ENCODE measurements at places on chromosomes 1 and 21.

DNA sequence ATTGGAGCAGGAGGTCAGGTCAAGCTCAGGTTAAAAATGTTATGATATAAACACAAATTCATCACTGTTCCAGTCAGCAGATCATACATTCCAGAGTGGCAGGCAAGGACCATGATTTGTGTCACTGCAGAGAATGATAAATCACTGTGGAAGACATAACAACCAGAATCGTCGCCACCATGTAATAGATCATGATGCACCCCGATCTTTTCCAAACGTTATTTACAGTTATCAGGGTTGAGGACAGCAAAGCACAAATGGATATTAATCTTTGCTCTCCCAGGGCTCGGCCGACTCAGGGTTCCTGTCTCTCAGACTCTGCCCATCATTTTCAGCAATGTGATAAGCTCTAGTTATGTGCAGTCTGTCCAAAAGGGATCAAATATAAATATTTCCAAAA, 122.7 kb downstream of the ZBTB18 start:
- no peak for DNase-seq

DNA sequence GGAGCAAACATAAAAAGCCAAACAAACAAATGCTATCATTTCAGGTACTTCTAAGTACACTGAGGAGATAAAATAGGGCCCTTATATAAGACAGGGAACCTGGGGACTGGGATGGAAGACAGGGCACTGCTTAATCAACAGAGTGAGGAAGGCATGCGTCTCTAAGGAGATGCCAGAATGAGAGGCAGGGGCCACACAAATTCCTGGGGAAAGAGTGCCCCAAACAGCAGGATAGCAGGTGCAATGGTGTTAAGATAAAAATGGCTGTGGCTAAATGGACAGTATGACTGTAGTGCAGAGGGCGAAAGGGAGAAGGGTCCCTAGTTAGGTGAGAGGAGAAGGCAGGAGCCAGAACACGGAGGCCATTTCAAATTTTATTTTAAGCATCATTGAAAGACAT, 113.9 kb downstream of the ZBTB18 start:
- DNase-seq: no peak

DNA sequence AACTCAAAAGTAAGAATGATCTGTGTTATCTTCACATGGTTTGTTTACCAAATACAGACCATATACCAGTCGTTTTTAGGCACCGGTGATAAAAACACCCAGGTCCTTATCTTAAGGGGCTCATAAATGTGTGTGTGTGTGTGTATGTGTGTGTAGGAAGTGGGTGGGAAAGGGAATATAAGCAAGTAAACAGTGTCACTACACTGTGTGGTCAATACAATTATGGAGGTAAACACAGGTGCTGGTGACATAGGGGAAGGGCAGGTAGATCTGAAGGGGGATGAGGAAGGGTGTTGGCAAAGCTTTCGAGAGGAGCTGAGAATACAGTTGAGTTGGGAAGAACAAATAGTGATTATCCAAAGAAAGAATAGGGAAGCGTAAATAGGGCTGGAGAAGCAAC, 19.1 kb upstream of the MRPS6 start:
- no peak for DNase-seq

- no peak for DNase-seq
Observed at GRCh38 chr1:36783475-36783874, 250.8 kb downstream of the GRIK3 start.

DNA sequence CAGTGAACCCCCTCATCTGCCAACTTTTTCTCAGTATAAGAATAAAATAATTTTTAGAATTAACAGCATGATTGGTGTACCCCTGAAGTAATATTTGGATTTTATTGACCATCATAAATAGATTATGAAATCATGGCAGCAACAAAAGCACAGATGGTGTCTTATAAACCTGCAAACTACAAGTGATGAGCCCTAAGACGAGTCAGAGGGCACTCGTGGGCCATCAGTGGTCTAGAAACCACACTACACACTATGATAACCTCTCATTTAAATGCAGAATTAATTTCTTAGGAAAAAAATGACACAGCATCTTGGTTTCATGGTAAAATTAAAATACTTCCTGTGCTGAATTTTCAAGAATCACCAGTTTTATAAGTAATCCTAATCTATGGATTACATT, 312.4 kb downstream of the PTBP2 start:
- no peak for DNase-seq

DNA sequence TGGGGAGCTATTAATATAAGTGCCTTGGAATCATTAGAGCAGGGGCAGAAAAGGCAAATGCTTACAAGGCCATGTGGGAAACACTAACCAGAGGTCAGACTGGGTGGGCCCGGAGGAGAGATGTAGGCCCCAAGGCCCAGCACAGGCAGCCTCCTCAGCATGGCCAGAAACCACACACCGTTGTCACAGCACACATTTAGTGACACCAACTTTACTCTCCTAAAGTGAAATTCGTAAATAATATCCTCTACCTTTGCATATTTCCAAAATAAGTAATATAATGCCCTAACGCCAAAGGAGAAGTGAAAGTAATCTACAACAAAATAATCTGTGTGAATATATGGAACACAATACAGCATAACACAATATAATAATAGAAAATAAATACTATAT, 62.6 kb downstream of the KIF21B start:
- no peak for DNase-seq

- DNase-seq: no peak
Observed at GRCh38 chr1:201737352-201738060, 91.5 kb upstream of the IPO9 start.

DNA sequence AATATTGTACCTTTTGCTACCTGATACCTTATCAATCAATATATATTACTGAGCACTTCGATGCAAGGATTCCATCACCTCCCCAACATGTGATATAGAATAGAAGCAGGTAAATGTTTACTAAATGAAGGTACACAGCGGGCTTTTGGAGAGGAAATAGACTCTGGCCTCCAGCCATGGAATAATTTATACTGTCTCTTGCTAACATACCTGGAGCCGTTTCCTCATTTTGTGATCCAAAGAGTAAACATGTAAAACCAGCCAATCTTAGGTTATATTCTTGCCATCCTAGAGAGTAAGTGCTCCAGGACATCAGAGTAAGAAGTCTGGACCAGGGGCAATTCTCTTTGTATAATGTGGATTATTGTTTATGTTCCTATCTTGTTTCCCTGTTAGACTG, 39.4 kb downstream of the NDUFS5 start:
- DNase-seq: no peak

GRCh38 chr1:114512595-114513280, 1.7 kb upstream of the TRIM33 start:
- DNase-seq: no peak

DNA sequence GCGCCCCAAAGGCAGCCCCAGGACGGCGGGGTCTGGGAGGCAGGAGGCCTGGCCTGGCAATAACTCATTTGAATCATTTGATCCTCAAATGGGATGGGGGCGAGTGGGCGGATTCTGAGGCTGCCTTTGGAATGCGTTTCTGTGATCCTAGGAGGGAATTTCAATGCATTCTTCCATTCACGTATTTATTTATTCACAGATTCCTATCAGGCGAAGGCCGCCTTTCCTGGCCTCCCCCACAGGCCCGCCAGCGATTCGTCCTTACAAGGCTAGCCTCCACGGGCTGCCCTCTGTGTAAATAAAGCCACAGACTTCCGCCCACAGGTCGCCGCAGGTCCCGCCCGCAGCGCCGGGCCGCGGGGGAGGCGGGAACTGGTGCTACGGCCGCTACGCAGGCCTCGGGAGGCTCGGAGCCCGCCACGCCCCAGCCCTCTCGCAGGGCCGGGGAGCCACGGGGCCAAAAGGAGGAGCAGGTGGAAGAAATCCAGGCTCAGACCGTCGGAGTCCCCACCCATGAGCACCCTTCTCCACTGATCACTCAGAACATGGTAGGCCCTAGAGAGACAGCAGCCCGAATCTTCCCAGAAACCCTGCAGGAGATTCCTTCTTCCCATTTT, 31.3 kb upstream of the JUN start:
- DNase-seq: peak; percentile 87

DNA sequence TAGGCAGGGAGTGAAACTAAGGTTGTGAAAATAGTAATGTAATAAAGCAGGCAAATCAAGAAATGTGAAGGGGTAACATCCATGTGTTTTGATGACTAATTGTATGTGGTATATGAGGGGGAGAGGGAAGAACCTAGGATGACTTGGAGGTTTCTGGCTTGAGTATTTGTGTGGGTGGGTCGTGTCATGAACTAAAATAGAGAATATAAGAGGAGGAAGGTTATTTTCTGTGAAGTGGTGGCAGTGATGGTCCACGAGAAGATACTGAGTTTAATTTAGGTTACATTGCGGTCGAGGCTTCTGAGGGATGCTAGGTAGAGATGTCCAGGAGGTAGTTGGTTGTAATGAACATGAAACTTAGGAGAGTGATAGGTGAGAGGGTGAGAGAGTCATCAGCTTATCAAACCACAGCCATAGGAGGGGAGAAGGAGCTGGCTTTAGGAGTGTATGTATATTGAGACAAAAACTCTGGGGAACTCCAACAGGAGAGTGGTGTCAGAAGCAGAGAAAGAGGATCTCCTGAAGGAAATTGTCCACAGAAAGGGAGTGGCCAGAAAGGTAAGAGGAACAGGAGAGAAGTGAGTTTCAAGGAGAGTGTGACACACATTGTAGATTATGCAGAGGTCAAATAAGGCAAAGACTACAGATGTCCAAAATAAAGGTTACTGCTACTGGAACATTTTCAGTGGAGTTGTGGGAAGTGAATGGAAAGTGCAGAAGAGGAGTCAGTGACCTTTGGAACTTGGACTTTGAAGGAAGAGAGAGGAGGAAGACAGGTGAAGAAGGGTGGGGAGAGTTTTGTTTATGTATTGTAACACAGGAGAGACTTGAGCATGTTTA, 89.0 kb upstream of the MACF1 start:
- DNase-seq: no peak

GRCh38 chr1:53139951-53140361, 2.5 kb downstream of the SLC1A7 start:
- DNase-seq: no peak

DNA sequence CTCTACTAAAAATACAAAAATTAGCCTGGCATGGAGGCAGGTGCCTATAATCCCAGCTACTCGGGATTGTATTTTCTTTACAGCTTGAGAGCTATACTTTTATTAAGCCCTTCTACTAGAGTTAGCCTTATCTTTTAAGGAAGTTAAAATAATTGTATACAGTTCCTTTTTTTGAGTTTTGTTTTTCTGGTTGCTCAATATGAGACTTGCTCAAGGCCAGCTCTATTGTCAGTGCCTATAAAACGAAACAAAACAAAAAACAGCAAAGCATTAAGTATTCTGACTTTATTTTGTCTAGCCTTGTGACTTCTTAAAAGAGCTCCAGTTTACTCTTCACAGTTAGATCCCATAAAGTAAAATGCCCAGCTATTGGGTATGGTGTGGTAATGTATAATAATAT, 17.2 kb downstream of the PKN2 start:
- DNase-seq: no peak

GRCh38 chr1:25620211-25620610, 3.6 kb downstream of the MAN1C1 start:
- peak; percentile 15 for DNase-seq

All from osteocyte (in vitro differentiated cells).